HepG2 (cell line): ENCODE measurements at places on chromosomes 5 and 9. TPM values are rescaled to one million over a fixed set of nuclear protein-coding genes. Genes with fewer than 3 reads are reported as not detected.

- DNase-seq = no peak
Measured at GRCh38 chr5:107957051-107957450, 286.3 kb upstream of the EFNA5 start.

DNA sequence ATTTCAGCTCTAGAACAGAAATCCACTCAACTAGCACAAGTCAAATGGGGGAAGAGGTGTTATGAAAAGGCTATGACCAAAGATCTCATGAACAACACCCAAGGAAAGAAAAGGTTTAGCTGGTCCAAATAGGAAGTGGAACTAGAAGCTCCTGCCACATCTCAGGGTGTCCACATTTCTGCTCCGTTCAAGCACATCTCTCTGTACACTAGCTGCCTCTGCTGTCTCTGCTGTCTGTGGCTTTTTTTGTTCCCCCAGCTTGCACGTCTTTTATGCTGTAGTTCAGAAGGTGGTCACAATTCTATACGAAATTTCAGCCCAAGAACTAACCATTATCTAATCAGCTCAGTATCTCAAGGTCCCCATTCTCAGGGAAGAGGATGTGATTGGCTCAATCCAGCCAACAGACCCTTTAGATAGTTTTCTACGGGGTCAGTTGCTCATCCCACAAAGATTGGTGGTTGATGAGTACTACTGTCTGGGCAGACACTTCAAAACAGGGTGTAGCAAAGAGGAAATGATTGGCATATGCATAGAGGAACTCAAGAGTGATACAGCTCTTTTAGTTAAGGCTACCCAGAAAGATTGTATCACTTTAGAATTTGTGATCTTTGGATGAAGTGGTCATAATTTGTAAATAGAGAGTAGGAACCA lies 44.0 kb downstream of the FANCC start:
- no peak for DNase-seq

DNA sequence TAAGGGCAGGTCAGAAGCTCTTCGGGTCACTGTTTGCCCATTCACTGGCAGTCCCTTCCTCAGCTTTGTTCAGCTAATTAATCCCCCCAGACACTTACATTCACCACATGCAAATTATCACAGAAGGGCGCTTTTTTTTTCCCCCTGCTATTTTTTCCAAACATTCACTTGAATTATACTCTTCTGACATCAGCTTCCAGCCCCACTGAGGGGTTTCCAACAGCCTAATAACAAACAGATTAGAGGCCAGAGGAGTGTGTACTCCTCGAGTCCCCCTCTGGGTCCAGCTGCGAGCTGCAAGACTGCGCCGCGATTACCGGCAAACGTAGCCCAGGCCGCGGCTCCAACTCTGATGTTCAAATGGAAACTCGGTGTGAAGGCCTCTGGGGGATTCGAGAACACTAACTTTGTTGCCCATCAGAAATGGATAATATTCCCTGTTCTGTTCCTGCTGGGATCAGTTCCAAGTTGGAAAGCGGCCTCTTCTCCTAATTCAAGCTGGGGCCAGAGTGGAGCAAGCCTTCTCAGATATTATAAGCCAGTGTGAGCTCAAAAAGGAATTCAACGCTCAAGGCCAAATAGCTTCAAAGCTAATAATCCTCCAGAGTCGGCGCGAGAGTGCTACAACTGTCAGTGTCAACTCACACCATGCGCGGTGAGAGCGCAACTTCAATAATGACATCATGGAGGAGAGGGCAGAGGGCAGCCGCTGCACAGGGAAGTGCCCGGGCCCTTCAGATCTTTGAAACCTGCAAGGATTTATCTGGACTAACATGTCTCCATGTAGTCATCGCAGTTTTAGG lies 560.8 kb downstream of the BNC2 start:
- DNase-seq = no peak

- DNase-seq = peak; percentile 98
Measured at GRCh38 chr9:35669331-35670145, 4.2 kb upstream of the CA9 start.

GRCh38 chr9:93081931-93082330 lies 14.1 kb upstream of the CARD19 start:
- DNase-seq = no peak

- DNase-seq = no peak
Measured at GRCh38 chr5:33834334-33834733, 57.5 kb downstream of the ADAMTS12 start.

DNA sequence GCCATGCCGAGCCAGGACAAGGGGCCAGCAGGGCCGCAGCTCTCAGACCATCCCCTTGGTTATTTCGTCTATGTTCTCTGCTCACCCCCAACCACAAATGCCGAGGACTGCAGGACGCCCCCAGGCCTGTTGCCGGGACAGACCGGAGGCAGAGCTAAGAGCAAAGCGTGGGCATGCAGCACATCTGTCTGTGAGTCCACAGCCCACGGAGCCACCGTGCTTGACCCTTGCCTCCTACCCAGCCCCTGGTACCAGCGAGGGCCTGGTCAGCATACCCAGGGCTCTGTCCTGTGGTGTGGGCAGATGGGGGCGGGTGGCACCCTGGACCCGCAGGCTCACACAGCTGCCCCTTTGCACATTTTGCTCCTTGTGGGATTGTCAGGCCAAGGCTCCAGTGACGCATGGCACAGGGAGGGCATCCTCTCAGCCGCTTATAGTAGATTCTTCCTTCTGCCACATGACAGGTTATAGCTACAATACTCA lies 4.7 kb downstream of the BRD3 start:
- no peak for DNase-seq

- no peak for DNase-seq
Measured at GRCh38 chr9:99436616-99437015, 214.5 kb downstream of the SEC61B start.

GRCh38 chr9:32431940-32432555 lies 47.6 kb downstream of the ACO1 start:
- DNase-seq = peak; percentile 33

DOCK2 gene
- polyA plus RNA-seq = not detected in 2 replicates

REEP2 gene
- 7.8 and 9.2 TPM in 2 replicates for polyA plus RNA-seq
